SK-N-DZ (cell line): ENCODE measurements at places on chromosomes 7 and 10.

GRCh38 chr7:132140341-132140740 is 435.9 kb downstream of the PLXNA4 start:
- DNase-seq, result no peak

- no peak for DNase-seq
These were observed 206.4 kb upstream of the NFE2L3 start for GRCh38 chr7:25945608-25946007.

GRCh38 chr7:116691664-116692063 is 19.7 kb downstream of the MET start:
- no peak for DNase-seq

- DNase-seq, result no peak
These were observed 333.2 kb upstream of the MGMT start for GRCh38 chr10:129133856-129134255.

GRCh38 chr10:77405771-77406241 is 231.8 kb downstream of the KCNMA1 start:
- DNase-seq, result no peak

DNA sequence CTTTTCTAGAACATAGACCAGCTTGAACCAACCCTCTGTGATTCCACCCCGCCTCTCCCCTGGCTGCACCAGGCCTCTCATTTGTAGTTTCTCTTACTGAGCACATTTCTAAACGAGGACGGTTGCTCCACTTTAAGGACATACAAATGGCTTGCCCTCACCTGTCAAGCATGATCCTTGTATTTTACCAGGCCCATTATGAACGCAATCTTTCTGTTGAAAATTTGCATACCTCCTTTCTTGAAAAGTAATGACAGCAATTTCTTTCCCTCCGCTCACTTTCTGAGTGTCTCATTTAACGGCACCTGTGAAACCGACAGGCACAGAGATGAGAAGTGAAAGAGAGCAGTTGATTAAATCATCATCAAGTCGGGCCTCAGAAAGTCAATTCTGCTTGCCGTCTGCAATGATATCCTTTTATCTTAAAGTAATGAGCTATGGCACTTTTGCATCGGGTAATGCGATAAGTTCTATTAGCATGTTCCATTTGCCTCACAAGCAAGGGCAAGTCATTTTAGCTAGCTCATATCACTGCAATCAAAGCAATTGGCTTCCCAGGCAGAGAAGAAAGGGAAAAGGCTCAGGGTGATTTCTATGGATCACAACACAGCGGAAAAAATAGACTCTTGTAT is 705.6 kb upstream of the GALNT17 start:
- DNase-seq, result peak; percentile 86

- DNase-seq, result no peak
These were observed 8.9 kb downstream of the DLX6 start for GRCh38 chr7:97014145-97014750.

DNA sequence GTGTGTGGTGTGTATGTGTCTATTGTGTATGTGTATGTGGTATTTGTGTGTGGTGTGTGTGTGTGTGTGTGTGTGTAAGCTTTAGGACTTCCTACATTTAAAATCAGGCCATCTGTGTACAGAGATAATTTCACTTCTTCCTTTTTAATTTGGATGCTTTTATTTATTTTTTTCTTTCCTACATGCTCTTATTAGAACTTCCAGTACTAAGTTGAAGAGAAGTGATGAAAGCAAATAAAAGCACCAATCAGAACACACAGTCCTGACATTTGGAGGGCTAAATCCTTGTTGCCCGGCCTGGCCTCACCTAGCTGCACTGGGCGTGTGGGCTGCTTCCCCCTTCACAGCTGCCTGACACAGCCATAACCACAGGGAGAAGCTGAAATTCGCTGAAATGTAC is 3.8 kb upstream of the MRC1 start:
- no peak for DNase-seq

GRCh38 chr10:30062582-30062981 is 3.2 kb upstream of the JCAD start:
- DNase-seq, result no peak

DNA sequence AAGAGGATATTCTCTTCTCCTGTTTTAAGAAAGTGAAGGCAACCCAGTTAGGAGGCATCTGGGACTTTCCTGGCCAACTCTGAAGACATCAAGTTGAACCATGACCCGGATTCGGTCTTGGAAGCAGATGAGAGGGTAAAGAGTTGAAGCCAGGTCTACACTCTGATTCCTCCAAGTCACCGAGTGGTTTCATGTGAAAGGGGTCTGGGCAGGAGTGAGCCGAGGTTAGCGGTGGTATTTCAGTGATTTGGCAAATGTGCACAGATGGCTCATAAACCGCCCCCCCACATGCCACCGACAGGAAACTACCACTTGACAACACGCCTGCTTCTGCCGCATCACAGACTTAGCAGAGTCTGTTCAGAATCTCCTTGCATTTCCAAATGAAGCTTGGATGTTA is 11.4 kb upstream of the REPIN1 start:
- DNase-seq, result no peak

GRCh38 chr7:22082886-22083703 is 137.4 kb upstream of the CDCA7L start:
- DNase-seq, result peak; percentile 84

DNA sequence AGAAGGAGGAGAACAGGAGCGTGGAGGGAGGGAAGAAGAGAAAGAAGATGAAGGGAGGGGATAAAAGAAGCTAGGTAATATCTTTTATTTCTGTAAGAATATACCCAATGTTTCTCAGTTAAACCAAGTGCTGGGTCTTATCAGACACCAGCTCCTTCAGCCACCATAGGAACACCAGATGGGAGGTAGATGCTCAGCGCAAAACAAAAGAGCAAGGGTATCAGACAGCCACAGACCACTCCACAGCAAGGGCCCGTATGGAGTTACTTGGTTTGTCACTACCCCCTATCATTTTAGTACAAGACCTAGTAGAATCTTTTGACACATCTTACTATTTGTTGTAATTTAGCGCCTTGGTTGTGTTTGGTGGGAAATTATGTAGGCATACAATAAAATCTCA is 65.9 kb upstream of the FAM133B start:
- no peak for DNase-seq

DNA sequence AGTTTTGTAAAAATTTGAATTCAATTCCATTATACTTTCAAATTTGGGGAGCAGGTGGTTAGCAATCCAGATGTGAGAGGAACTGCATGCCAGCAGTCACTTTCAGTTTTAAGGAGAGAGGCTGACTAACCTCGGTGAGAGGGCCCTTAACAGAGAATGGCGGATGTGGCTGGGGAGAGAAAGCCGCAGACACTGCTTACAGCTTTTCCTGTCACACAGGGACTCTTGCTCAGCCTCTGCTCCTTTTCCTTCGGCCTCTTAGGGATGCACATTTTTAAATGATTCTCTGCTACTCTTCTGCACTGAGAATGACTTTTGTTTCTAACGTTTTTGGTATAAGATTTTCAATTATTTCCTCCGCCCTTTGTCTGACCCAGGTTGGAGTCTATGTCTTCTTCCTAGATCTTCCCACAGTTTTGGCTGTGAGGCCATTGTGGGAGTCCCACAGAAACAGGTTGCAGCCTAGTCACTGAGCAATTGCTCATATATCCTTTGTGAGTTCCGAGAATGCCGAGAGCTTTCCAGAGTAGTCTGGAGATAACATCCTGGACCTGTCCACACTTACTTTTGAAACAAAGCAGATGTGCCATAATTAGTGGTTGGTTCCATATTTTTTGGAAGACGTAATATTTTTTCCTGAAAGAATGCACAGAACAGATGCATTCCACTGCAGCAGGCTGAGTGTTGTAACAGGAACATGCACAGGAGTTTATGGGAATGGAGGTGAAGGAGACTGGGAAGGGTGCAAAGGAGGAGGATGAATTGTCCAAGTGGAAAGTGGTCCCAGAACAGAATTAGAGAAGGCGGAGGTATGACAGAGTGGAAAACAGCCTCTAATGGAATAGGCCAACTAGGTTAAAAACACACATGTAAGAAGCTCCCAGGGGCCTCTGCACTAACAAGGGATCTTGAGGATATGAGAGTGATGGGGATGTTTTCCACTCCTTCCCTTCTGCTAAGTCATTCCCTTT is 168.0 kb upstream of the ZNF32 start:
- peak; percentile 89 for DNase-seq

- no peak for DNase-seq
These were observed 138.7 kb downstream of the NRP1 start for GRCh38 chr10:33195608-33196376.

DNA sequence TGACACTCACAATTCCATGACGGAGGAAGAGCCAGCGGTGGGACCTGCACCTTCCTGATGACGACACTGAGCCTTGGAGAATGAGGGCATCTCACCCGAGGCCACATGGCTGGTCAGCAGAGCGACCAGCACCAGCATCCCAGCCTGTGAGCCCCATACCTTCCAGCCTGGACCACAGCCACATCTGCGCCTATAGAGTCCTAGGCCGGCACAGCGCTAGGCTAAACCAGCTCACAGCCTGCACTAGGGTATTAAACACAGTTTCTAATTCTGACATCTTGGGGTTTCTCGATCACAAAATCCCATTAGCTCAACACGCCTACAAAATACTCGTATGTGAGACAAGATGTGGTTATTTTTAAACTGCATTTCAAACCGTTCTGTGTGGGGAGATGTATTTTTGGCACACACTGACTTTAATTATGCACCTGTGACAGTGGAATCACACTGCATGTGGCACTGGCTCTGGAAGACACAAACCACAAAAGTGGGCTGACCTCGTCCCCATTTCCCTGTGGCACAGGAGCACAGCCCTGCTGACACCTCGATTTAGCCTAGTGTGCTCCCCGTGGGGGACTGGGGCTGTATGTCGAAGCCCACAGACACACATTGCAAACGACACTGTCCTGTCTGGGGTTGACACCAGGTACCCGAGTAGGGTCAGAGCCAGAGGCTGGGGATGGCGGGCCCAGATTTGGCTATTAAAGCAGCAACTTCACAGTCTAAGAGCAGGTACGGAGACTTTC is 32.5 kb downstream of the CPXM2 start:
- no peak for DNase-seq

- DNase-seq, result no peak
These were observed 37.0 kb downstream of the FAM20C start for GRCh38 chr7:229184-229964.

DNA sequence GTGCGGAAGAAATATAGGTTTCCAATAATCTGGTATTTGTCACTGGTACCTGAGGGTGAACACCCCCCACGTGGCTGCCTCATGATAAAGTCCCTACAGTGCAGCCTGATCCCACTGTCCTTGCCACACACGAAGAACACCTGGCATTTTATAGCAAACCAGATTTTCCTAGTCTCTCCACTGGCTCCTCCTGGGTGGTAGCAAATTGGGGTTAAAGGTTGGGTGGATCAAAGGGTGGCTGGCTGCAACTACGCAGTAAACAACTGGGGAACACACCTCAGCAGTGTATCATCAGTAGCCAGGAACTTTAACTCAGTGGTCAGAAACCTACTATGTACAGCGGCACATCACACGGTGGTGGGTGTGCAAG is 10.3 kb downstream of the SEPHS1 start:
- DNase-seq, result no peak

- no peak for DNase-seq
These were observed 66.9 kb downstream of the STK17A start for GRCh38 chr7:43649755-43650274.

DNA sequence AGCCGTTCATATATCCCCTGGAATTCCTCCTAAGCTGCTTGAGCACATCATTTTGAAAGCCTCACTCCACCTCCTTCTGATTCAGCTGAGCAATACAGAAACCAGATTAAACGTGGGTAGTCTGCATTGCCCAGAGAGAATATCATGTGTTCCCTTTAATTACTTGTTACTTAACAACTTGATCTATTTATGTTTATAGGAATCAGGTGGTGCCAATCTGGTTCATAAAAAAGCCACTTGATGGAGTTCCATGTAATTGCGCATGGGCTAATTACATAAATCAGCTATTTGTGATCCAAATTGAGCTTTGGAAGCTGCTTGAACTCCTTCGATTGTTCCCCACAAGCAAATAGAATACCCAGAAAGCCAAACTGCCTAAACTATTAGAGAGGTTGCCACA is 114.7 kb upstream of the ADCY1 start:
- no peak for DNase-seq

GRCh38 chr7:131527456-131527855 is 29.0 kb downstream of the PODXL start:
- DNase-seq, result no peak

DNA sequence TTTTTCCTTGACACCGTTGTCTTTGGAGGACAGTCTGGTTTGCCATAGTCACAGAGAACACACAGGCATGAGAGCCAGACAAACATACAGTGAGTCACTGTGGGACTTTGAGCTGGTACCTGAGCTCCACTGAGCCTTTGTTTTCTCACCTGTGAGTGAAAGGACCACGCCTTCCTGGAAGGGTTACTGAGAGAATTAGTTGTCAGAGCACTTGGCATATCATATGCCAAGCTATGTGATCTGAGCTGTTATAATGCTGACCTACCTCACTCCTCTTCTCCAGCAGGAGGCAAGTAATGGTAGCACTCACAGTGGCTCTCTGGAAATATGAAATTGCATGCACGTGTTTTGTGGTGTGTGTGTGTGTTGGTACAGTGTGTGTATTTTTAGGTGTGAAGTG is 59.7 kb downstream of the CXCL12 start:
- DNase-seq, result no peak

DNA sequence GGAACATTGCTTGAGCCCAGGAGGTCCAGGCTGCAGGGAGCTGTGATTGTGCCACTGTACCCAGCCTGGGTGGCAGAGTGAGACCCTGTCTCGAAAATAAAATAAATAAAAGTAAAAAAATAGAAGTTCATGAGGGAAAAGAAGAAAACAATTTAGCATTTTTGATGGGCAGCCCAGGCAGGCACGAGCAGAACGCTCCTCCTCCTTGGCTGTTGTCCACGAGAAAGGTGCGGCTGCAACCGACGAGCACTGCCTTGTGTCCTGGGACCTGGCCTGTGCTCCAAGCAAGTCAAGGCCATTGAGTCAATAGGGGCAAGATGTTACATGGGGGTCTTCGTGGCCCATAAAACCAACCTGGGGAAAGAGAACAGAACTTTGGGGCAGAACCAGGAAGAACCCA is 25.6 kb downstream of the EBF3 start:
- no peak for DNase-seq

DNA sequence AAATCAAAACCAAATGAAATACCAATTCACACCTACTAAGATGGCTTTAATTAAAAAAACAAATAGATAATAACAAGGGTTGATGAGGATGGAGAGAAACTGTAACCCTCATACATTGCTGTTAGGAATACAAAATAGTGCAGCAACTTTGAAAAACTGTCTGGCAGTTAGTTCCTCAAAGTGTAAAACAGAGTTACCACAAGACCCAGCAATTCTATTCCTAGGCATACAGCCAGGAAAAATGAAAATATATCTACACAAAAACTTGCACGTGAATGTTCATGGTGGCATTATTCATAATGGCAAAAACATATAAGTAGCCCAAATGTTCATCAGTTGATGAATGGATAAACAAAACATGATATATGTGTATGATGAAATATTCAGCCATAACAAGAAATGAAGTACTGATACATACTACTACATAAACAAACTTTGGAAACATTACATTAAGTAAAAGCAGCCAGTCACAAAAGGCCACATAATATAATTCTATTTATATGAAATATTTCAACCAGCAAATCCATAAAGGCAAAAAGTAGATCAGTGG is 83.5 kb downstream of the BRAF start:
- DNase-seq, result no peak
